ENCODE measurements at places on chromosomes 12 and 14. TPM values are rescaled to one million over a fixed set of nuclear protein-coding genes. Genes with fewer than 3 reads are reported as not detected.

TSPAN8 gene
- total RNA-seq: not detected

OTOGL gene
- 0.02 TPM for total RNA-seq

DEPDC4 gene
- total RNA-seq: 2.4 TPM

GYS2 gene
- total RNA-seq: not detected

LMBR1L gene
- 32.8 TPM for total RNA-seq

TAS2R31 gene
- total RNA-seq: 0.40 TPM

TRPV4 gene
- total RNA-seq: 0.50 TPM

SALL2 gene
- 0.03 TPM for total RNA-seq

CLMN gene
- total RNA-seq: 4.2 TPM

TTC6 gene
- not detected for total RNA-seq

CCDC197 gene
- total RNA-seq: not detected

SOS2 gene
- total RNA-seq: 7.1 TPM

SPTSSA gene
- total RNA-seq: 11.7 TPM

SERPINA10 gene
- not detected for total RNA-seq

INHBC gene
- total RNA-seq: 0.13 TPM

NOC4L gene
- 29.5 TPM for total RNA-seq

ADGRD1 gene
- total RNA-seq: 0.03 TPM

ZC2HC1C gene
- total RNA-seq: not detected

DHH gene
- total RNA-seq: not detected

POTEG gene
- total RNA-seq: 2.2 TPM

MNAT1 gene
- 66.9 TPM for total RNA-seq

NEUROD4 gene
- total RNA-seq: not detected

SYCP3 gene
- total RNA-seq: not detected

TEAD4 gene
- 61.9 TPM for total RNA-seq

HPD gene
- 0.47 TPM for total RNA-seq

RTL1 gene
- total RNA-seq: 0.07 TPM

Data from HT1080 (cell line).